ENCODE measurements at places on chromosomes 7 and 10. TPM values are rescaled to one million over a fixed set of nuclear protein-coding genes. Genes with fewer than 3 reads are reported as not detected.

The ADARB2 gene
- 2.4 TPM for total RNA-seq

DNA sequence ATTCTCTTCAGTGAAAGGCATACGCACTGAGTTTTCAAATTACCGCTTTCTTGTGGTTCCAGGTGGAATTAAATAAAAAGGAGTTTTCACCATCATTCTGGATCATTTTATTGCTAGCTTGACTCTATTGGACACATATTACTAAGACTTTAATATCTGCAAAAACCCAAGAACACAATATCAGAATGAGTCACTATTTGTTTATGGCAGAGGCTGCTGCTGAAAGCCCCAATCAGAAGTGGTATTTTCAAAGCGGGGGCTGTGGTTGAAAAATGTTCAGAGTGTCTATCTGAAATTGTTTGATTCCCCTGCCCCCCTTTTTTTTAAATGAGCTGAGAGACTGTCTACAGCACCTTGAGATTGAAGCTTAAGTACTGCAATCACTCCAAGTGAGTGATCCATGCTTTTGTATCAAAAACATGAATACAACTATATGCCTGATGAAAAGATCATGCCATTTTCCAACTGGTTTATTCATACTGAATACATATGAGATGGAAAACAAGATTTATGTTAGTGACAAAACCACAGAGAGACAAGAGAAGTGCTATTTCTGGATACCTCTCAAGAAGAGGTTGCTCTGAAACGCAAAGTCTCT lies 376.4 kb downstream of the HTR7 start:
- no peak for DNase-seq

DNA sequence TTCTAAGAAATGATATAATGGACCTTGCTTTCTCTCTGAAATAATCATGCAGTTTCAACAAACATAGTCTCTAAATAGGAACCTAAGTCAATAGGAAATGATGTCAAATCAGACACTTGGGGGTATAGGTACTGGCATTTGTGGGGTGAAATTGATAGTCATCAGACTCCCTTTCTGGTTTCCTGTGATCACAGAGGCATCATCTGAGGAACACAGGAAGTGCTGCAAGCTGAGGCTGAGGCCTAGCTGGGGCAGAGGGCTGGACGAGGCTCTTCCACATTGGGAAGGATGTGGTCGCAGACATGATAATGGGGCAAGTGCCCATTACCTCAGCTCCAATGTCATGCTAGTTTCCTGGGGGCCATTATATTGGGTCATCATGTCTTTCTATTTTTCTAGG lies 33.5 kb upstream of the TARP start:
- no peak for DNase-seq

The SORBS1 gene
- 34.3 TPM for total RNA-seq

DNA sequence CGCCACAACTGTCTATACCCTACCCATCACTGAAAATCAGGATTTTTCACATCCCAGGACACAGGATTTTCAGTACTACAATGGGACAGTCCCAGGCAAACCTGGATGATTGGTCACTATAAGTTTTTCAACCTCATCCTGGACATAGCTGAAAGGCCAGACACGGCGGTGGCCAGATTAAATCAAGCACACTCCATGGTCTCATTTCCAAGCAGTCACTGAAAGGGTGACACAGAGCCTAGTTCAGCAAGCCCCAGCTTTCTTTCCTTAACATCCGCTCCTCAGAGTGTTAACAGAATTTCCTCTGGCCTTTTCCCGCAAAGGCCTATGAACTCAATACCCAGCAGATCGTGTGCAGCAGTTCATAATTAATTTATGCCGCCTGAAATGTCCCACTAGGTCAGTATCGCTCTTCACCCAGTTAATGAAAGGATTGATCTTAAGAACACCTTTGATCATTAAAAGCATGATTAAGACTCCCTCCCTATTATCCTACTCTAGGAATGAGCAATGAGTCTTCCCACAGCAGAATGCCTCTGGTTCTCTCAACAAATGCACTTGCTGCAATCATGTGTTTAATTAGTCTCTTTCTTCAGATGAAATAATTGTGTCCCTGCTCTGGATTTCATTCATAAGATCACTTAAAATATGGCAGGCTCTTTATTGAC lies 104.0 kb upstream of the NANOS1 start:
- no peak for DNase-seq

DNA sequence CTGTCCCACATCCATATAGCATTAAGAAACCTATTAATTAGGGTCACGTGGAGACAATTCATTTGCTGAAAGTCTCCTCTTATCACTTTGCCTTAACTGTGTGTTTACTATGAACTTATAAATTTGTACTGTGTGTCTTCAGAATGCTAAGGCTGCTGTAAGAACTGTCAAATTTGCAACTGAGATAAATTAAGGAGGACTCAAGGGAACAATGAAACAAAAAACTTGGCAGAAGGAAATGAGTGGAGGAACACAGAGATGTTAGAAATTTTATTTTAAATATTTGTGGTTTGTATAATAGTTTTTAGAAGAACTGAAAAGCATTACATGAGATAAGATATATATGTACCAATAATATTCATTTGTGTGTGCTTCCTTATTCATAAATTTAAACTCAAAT lies 1005.3 kb upstream of the SORCS1 start:
- no peak for DNase-seq

The DLX6 gene
- total RNA-seq, result not detected

DNA sequence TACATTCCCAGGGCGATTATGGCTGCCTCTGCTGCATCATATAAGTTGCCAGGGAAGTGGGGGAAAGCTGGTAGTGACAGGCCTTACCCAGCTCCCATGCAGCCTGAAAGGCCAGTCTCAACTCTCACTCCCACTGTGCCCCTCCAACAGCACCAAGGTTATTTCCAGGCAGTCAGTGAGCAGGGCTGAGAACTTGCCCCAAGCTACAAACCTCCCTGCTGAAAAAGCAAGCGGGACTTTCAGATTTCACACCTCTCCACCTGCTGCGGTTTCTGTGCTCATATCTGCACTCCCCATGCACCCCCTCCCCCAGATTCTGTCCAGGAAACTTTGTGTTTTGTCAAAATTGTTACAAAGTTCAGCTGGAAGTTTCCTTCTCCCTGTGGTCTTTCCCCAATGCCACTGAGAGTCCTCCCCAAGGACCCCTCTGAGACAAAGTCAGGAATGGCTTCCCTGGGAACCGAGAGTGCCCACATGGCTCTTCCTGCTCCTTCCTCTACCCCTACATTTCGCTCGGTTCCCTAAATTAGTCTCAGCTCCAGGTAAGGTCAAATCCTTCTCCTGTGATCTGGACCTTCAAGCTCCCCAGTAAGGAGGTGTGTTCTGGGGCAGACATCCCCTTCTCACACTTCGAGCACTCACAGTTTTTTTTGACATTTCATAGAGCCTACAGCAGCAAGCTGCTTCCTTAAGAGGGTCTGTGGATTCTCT lies 25.3 kb upstream of the WNT2 start:
- DNase-seq, result no peak

DNA sequence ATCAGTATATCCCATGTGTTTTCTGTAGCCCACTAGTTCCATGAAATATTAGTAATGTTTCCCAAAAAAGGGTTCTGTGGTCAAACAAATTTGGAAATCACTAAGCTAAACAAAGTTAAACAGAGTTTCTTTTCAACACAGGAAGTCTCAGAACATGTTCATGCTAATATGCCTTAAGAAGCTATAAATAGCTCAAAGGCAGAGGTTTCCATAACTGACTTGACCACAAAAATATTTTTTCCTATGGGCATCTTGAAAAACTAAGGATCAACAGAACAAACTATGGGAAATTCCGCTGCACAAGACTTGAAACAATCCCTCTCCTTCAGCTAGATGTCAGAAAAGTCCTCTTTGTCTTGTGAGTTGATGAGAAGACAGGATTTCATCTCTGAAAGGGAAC lies 59.7 kb downstream of the SEM1 start:
- no peak for DNase-seq

DNA sequence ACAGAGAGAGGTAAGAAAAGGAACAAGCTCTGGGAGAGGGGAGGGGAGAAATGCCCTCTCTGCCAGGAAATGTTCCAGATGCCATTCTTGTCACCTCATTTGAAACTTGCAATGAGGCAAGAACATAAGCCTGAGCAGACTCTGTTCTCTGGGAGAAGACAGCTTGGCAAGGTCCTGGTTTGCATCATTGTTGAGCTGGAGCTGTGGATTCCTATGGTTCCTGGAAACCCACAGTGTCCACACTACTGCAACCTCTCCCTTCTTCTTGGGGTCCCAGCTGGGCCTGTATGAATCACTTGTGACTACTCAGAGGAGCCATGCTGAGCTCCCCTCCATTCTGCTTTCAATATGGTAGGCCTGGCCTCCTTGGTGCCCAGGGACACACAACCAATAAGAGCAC lies 60.8 kb upstream of the HECTD2 start:
- no peak for DNase-seq

DNA sequence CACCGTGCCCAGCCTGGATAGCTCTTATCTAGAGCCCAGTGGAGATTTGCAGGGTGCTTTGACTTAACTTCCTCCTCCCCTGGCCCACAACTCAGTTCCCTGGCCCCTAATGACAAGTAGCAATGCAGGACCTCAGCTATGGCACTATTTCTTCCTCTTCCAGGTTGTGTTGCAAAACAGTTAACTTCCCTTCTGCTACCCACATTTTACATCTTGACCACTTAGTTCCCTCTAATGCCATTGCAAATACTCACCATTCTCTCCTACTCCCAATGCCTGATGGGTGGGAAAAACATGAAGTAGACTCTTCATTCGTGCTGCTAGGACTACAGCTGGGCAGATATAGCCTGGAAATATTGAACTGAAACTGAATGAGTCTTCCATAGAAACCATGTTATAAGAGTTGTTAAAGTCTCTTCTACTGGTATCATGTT lies 39.1 kb upstream of the FGL2 start:
- no peak for DNase-seq

The SPDYE1 gene
- not detected for total RNA-seq

The COL28A1 gene
- 1.4 TPM for total RNA-seq

DNA sequence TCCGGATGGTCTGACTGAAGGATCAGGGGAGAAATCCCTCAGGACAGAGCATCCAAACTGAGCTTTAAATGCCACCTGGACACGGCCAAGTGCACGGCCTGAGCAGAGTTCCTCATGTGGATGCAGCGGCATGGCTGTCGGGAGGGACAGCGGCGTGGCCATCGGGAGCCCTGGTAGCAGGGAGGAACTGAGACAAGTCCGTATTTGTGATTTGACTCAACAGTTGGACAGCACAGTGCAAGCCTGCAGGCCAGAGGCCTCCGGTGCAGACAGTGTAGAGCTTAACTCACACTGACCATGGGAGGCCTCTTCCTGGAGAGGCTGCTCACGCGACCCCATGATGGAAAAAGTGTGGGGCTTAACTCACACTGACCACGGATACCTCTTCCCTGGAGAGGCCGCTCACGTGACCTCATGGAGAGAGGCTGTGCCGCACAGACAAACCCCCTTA lies 207.4 kb downstream of the DIP2C start:
- no peak for DNase-seq

The ASB10 gene
- total RNA-seq, result not detected

- DNase-seq, result no peak
These were observed 1.1 kb downstream of the RASSF4 start for GRCh38 chr10:44960482-44961229.

DNA sequence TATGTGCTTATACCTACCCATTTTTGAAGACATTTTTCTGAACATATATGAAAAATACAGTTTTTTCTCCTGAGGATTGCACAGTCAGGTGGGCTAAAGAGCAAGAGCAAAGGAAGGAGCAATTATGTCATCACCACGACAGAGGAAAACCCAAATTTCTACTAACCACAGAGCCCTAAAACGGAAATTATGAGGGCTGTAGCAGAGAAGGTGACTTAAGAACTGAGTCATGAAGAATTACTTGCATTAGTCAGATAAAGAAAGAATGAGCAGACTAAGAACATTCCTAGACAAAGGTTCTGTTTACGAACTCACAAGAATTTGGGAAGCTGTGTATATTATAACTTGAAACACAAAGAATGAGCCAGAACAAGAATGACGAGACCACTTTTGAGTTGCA lies 974.4 kb downstream of the NXPH1 start:
- DNase-seq, result no peak

GRCh38 chr10:23820792-23821191 lies 381.9 kb downstream of the OTUD1 start:
- no peak for DNase-seq

All from Peyer's patch (tissue), 4 donors.